ENCODE measurements at places on chromosomes 11 and 22. TPM values are rescaled to one million over a fixed set of nuclear protein-coding genes. Genes with fewer than 3 reads are reported as not detected.

SMIM35 gene
- total RNA-seq: 3.9 TPM

TM7SF2 gene
- total RNA-seq: 23.9 TPM

NRGN gene
- total RNA-seq: 5.8 TPM

SLCO2B1 gene
- 0.05 TPM for total RNA-seq

FBLN1 gene
- not detected for total RNA-seq

CFL1 gene
- total RNA-seq: 1,805 TPM

OR2AG2 gene
- 0.18 TPM for total RNA-seq

SC5D gene
- 23.9 TPM for total RNA-seq

GGTLC2 gene
- not detected for total RNA-seq

ESRRA gene
- 47.6 TPM for total RNA-seq

PLEKHA7 gene
- 2.0 TPM for total RNA-seq

LBHD1 gene
- total RNA-seq: 20.7 TPM

BBS1 gene
- total RNA-seq: 18.2 TPM

DDIAS gene
- 15.7 TPM for total RNA-seq

PLA2G3 gene
- total RNA-seq: not detected

ZNF70 gene
- 3.0 TPM for total RNA-seq

PNPLA5 gene
- not detected for total RNA-seq

NRIP3 gene
- total RNA-seq: 5.3 TPM

IFTAP gene
- total RNA-seq: 1.9 TPM

OR52E8 gene
- total RNA-seq: not detected

VSIG10L2 gene
- not detected for total RNA-seq

TBX1 gene
- 0.36 TPM for total RNA-seq

PRSS23 gene
- 0.48 TPM for total RNA-seq

VSIG2 gene
- not detected for total RNA-seq

ANKK1 gene
- 0.14 TPM for total RNA-seq

HORMAD2 gene
- total RNA-seq: 0.45 TPM

FOLR3 gene
- not detected for total RNA-seq

HMBS gene
- 36.0 TPM for total RNA-seq

LRRC74B gene
- total RNA-seq: not detected

OR6T1 gene
- total RNA-seq: not detected

OR51Q1 gene
- total RNA-seq: not detected

PIWIL4 gene
- total RNA-seq: 1.0 TPM

NPTXR gene
- total RNA-seq: 0.95 TPM

SLC17A6 gene
- total RNA-seq: not detected

TYR gene
- total RNA-seq: not detected

SMIM38 gene
- total RNA-seq: 0.43 TPM

ACR gene
- not detected for total RNA-seq
